Islet precursor cell (in vitro differentiated cells): ENCODE measurements at places on chromosomes 11 and 22.

DNA sequence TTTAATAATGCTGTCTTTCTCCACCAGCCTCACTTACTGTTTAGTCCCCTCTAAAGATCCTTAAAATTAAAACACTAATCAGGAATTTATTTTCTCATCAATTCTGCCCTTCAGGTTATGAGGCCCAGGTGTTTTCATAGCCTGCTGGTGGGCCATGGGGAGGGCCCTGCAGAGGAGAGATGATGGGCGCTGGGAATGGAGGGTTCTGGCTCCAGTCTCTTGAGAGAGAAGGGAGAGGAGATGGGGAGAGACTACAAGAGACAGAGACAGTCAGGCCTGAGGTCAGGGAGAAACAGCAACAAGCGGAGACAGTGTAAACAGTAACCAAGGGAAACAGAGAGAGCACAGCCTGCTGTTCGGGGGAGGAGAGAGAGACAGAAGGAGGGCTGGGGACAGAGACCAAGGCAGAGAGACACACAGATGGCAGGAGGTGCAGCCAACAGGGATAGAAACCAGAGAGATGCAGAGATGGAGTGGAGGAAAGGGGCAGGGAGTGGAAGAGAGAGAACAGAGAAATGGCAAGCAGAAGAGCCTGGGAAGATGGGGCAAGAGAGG lies 187.3 kb upstream of the SYT13 start:
- DNase-seq = peak; percentile 53

- no peak for DNase-seq
These were observed 885.4 kb downstream of the OPCML start for GRCh38 chr11:132646890-132647289.

DNA sequence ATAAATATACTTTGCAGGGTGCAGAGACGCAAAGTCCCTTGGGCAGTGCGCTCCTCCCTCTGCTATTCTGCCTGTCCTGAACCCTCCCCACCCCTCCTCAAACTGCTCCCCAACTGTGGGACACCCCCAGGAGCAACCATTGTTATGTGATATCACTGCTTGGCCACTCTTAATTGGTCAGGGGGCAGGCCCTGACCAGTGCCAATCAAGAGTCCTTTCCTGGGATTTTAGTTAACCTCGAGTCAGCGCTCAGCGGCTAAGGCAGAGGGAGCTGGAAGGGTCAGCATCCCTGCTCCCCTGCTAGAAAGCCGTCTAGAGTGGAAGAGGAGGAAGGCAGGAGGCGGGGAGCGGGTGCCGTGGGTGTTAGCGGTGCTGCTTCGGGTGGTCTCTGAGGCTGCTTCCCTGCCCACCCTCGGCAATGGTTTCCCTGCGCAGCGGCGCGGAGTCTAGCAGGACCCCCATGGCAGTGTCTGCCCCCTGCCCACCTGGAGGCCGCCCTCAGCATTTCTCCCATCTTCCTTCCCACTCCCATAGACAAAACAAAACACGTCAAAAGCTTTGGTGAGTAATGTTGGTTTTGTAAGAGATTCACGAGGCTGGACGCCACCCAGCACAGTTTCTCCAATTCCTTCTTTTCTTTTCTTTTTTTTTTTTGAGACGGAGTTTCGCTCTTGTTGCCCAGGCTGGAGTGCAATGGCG lies 38.4 kb upstream of the A4GALT start:
- DNase-seq = no peak

DNA sequence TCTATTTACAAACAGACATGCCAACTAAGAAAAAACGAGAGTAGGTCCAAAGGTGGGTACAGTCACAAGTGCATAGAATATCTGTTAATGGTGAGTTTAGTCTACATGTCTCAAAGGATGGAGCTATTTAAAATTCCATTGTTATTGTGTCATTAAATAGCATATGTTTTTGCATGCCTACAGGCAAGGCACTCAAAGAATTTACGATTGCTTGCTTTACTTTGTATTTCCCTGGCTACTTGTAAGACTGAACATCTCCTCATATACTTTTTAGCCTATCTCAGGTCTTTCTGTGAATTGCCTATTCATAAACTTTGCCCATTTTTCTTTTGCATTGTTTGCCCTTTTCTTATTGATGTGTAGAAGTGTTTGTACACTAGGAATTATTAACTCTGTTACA lies 39.7 kb downstream of the DEUP1 start:
- no peak for DNase-seq

GRCh38 chr11:121533601-121534000 lies 80.8 kb upstream of the SORL1-AS1 start:
- DNase-seq = no peak

- DNase-seq = no peak
These were observed 23.8 kb downstream of the SHISAL1 start for GRCh38 chr22:44288913-44289312.

- no peak for DNase-seq
These were observed at the start of gene PRG2 for GRCh38 chr11:57390535-57390934. TSS of gene PRG2 (minus strand) at chr11:57390650. CDS start at chr11:57389944, 706 bp downstream.
